Right lung (tissue), 10 donors: ENCODE measurements at places on chromosomes 1 and 21. TPM values are rescaled to one million over a fixed set of nuclear protein-coding genes. Genes with fewer than 3 reads are reported as not detected.
A peak's percentile ranks its signal among the peaks of the same experiment; 100 is the strongest.

GRCh38 chr1:170720661-170721060 lies 56.7 kb downstream of the PRRX1 start:
- DNase-seq: no peak

DNA sequence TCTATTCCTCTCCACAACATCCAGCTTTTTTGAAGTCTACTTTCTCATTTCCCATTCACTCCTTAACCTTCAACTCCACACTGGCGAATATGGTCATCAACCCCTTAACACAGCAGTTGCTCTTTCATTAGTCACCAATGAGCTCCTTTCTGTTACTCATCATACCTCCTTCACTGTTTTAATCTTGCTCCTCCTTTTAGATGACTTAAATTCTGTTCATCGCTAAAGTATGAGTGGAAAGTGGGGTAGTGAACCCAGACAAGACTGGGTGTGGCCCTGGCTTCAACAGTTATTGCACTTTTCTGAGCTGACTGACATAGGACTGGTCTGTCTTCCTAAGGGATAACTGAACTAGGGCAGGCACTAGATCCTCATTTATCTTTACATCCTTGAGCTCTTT lies 51.3 kb downstream of the AKT3 start:
- no peak for DNase-seq

DNA sequence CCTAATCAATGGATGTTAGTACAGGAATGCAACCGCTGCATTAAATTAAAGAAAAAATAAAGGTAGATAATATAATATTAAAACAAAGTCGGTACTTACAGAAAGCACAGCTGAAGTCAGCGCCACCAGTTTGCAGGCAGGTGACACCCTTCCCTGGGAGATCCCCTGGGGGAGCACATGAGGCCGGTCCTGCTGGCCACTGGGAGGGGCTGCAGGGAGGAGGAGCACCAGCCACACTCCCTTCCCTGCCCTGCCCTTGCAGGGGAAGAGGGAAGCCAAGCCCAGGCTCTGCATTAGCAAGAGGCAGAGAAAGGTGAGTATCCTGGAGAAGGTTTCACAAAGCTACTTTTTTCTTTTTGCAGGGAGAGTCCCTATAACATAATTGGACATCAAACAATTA lies 507.0 kb downstream of the AJAP1 start:
- DNase-seq: no peak

DNA sequence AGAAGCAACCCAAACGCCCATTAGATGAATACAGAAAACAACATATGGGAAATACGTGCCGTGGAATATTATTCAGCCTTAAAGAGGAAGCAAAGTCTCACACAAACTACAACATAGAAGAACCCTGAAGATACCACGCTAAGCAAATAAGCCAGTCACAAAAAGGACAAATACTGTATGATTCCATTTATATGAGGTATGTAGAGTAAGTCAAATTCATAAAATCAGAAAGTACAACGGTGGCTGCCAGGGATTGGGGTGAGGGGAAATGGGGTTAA lies 54.2 kb downstream of the SIPA1L2 start:
- no peak for DNase-seq

- no peak for DNase-seq
Measured at GRCh38 chr1:22208973-22209378, 66.1 kb upstream of the WNT4 start.

DNA sequence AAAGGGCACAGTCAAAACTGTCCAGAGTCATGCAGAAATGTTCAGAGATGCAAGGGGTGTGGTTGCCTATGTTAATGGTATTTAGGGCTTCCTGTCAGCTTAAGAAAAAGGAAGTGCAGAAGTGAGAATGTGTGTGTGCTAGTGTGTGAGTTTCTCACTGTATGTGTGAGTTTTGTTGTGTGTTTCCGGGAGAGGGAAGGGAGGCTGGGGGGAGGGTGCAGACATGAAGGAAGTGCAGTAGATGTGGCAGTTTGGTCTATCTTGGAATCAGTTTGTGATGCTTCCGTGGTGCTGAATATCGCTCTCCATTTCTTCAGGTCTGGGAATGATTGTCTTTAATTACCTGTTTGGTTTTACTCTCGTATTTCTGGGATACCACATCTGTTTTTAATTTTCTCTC lies 16.5 kb upstream of the ATP6V1G3 start:
- no peak for DNase-seq

GRCh38 chr1:38728585-38728908 lies 131.0 kb downstream of the RRAGC start:
- DNase-seq: no peak

DNA sequence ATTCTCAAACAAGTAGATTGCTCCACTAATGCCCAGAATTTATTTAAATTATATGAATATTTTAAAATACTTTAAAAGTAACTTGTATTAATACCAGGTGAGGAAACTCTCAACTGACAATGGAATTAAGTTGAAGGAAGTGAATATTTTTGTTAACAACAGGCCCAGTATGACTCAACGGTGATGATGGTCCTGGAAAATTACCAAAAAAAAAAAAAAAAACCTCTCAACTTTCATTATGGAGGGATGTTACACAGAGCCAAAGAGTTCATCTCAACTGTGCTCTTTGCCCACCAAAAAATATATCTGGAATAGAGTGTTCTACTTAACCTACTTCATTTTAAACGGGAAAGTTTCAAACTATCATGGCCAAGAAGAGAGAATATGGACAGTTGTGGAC lies 28.3 kb downstream of the CFH start:
- no peak for DNase-seq

DNA sequence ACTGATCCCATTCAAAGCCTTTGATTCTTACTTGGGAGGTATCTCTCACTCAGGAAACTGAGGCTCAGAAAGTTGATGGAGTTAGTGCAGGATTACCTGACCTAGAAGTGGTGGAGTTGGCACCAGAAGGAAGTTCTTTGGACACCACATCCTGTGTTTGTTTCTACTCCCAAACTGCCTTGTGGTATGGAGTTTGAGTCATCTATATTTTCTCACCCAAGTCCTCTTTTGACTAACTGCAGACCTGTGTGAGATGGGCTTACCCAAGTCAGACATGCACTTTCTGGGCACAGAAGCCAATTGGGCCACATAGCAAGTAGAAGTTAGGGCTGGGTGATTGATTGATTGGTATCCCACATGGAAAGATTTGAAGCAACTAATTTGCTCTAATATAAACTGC lies 36.1 kb downstream of the FGGY start:
- no peak for DNase-seq

GRCh38 chr21:15051644-15052458 lies 12.9 kb downstream of the NRIP1 start:
- no peak for DNase-seq

DNA sequence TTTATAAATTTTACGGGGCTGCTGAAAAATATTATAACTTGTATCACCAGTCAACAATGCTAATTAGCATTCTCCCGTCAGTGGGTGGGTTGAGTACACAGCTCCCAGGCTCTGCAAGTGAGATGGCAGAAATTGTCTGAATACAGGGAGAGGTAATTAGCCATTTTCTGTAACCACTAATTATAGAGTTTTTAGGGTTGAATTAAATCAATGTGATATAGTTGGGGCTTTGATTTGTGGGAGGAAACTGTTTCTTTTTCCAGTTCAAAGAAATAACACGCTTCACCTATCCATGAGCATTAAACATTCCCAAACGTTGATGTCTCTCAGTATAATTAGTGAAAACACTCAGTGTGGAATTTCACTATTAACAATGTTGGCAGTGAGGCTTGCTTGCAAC lies 1.5 kb downstream of the VANGL1 start:
- DNase-seq: no peak

GRCh38 chr21:46636550-46637285 lies 1.2 kb downstream of the PRMT2 start:
- no peak for DNase-seq

DNA sequence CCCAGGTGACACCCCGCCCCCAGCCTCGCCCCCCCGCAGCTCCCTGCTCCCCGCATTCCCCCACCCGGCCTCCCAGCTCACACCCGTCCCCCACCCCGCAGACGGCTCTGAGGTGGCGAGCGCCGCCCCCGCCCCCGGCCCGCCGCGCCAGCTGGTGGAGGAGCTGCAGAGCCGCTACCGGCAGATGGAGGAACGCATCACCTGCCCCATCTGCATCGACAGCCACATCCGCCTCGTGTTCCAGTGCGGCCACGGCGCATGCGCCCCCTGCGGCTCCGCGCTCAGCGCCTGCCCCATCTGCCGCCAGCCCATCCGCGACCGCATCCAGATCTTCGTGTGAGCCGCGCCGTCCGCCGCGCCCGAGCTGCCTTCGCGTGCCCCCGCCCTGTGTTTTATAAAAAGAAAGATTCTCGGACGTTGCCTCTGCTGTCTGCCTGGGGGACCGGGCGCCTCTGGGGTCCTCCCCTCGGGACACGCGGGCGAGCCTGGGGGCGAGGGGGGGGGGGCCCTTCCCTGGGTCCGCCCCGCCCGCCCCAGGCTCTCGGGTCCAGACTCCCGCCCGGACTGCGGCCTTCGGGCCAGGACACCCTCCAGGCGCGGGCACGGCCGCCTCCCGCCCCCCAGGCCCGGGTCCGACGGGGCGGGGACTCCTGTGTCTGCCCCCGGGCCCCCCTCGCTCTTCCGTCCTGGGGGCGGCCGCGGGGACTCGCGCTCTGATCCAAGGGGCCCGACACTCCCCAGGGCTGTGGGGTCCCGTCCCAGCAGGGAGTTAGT lies 1.6 kb upstream of the MMP23B start:
- DNase-seq: peak; percentile 88

DNA sequence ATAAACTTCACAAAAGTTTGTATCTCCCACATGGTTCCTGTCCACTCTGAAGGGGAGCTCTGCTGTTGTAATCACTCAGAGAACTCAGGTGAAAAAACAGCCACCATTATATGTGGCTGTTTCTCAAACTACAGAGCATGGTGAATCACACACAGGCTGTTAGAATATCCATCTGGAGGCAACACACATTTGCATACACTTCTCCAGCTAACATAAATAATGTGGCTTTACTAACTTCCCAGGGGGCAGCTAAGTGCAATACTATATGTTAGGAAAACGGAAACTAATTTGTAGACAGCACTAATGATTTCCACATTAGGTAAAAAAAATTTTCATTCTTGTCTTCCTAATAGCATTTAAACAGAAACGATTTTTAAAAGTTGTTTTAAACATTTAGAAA lies 49.3 kb downstream of the PTGFR start:
- no peak for DNase-seq

DNA sequence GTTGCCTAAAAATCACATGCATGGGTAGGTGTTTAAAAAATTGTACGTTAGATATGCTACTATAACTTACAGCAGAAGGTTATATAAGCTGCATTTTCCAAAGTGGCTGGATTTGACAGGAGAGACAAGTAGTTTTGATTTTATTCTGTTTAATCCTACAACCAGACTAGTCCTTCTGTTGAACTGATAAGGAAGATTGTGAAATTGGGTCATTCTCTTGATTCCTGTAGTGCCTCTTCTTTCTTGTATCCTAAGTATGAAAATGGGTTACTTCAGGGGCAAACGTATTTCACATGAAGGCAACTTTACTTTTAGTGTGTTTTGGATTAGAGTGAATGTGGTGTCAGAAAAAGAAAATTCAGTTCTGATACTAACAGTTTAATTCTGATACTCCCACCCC lies 19.0 kb downstream of the CDC42 start:
- DNase-seq: no peak

GRCh38 chr1:118900643-118901440 lies 87.3 kb downstream of the TBX15 start:
- no peak for DNase-seq

DNA sequence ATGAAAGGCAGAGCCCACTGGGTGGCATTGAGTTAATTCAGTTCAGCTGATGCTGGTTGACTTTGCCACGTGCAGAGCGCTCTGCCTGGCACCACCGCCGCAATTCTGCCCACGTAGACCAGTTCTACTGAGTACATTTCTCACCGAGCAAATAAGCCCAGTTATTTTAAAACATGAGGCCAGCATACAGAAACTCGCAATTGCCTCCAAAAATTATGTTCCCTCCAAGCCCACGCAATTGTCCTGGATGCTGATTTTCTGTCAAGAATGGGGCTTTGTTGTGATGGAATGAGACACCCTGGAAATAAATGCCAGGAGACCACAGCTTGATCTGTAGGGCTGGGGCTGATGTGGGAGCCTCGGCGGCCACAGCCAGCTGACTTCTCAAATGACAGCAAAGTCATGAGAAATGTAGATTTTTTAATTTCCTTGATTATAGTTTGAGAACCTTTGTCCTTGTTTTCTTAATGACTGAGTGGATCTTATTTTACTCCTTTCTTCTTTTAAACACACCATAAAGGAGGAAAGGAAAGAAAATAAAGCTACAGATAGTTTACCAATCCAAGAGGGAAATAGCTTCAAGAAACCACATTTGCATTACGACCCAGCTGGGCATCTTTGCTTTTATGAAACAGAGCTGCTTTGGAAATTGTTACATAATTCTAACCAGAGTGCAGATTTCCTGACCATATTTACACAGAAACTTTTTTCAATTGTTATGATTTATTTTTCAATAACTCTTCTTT lies 11.6 kb upstream of the PARP1 start:
- DNase-seq: no peak

DNA sequence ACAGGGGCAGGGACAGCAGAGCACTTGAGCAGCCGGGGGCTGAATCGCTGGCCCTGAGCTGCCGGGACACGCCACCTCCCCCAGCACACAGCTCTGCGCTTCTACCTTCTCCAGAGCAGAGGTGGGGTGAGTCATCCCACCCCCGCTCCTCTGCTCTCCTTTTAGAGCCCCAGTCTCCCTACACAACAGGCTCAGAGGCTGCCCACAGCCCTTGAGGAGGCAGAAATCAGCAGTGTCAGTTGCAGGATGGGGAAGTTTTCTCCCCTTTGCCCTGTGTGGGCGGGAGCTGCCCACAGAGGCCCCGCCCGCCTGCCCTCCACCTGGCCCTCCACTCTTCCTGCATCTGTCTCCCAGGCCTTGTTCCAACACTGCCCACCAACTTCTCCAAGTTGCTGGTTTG lies 94.6 kb downstream of the STUM start:
- no peak for DNase-seq

Gene MATN1
- polyA plus RNA-seq: 0.49 TPM

Gene LAPTM5
- 24.7 TPM for polyA plus RNA-seq

Gene NR5A2
- polyA plus RNA-seq: 9.2 TPM

Gene MEX3A
- 48.9 TPM for polyA plus RNA-seq

Gene TRABD2B
- 4.0 TPM for polyA plus RNA-seq

Gene SLC27A3
- polyA plus RNA-seq: 45.1 TPM

Gene LAD1
- polyA plus RNA-seq: 11.2 TPM

Gene DISC1
- 7.8 TPM for polyA plus RNA-seq

Gene OR2L2
- polyA plus RNA-seq: not detected

Gene IGFN1
- 1.3 TPM for polyA plus RNA-seq

Gene PLEKHN1
- 1.1 TPM for polyA plus RNA-seq

Gene KLHDC7A
- 0.30 TPM for polyA plus RNA-seq

Gene NBPF6
- polyA plus RNA-seq: not detected

Gene TMOD4
- 1.1 TPM for polyA plus RNA-seq

Gene BRDT
- polyA plus RNA-seq: not detected
